ENCODE measurements at places on chromosomes 4 and X.

GRCh38 chr4:156798438-156798837, 173.2 kb downstream of the PDGFC start:
- DNase-seq, result no peak

DNA sequence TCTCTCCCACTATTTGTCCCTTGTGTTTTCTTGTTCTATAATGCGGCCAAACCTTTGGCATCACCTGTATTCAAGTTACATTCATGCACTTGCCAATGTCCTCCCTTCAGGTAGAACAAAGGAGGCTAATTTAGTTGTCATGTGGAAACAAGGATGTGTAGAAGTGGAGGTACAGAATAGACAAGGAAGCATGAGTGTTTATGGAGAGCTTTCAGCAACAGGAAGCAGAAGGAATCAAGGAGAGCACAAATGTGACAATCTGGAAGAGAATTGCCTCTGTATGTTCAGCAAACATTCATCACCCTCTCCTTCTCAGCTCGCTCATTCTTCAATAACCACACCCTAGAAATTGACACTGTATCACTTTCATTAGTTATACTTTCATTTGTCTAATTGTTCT, 103.4 kb downstream of the SLC7A11 start:
- no peak for DNase-seq

DNA sequence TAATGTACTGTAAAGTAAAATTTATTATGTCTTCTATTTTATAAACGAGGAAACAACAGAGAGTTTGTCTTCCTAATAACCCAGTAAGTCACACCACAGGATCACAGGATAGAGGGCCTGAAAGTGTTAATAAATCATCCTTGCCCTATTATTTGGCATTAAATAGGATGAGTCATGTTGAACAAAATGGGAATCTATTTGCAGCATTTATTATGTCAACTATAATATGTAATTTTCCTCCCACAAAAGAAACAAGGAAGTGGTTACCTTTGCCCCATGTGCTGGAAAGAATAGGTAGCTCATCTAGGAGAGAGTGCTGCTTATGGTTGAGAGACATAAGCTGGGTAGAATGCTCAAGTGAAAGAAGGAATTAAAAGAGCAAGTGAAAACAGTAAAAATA, 237.6 kb upstream of the NDST3 start:
- DNase-seq, result no peak

- DNase-seq, result no peak
Measured at GRCh38 chr4:163165217-163166017, 1.3 kb downstream of the NAF1 start.

GRCh38 chrX:110087485-110088356, 84.8 kb downstream of the TMEM164 start:
- DNase-seq, result no peak

DNA sequence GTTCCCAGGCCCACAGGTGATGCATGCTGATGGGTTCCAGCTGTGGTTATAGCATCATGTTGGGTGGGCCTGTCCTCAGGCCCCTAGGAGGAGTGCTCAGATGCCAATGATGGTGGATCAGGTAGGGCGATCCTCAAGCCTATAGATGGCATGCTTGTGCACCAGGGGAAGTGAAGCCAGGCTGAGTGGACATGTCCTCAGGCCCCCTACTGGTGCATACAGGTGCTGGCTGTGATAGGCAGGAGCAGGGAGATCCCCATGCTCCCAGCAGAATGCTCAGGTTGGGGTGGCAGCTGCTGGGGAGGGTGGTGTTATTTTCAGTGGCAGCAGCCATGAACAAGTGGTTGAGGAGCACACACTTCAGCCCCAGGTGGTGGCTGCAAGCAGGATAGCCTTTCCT, 96.0 kb downstream of the SMARCA1 start:
- no peak for DNase-seq

DNA sequence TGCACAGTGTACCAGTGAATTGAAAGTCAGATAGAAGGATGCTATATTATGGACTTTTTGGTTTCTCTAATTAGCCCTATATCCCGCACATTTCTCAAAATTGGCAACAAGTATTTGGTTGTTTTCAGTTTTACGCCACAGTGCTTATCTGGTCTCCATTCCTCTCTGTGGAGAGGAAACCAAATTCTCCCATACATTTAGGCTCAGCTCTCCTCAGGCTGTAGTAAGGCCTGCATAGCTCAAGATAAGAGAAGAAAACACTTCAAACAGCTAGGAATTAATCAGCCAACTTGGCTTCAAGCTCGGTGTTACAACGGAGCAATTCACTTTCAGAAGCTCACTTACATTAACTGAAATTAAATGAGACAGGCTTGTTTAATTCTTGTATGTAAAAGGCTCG, 263.2 kb downstream of the PDHA2 start:
- DNase-seq, result no peak

GRCh38 chr4:12723849-12724447, 760.2 kb downstream of the RAB28 start:
- DNase-seq, result no peak

DNA sequence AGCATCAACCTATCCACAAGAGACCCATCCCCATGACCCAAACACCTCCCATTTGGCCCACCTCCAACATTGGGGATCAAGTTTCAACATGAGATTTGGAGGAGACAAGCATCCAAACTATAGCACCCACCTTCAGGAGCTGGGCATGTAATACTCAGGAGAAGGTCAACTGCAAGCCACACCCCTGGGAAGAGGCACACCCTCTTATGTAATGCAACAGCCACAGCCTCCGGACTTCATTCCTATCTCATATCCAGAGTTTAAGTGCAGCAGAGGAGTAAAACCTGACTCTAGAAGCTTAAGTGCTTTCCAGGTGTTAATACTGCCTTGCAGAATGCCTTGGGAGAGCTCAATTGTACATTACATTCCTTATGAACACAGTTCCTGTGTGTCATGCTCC, 197.4 kb downstream of the PTTG2 start:
- no peak for DNase-seq

GRCh38 chrX:103674531-103675454, 11.7 kb downstream of the MORF4L2 start:
- no peak for DNase-seq

- DNase-seq, result no peak
Measured at GRCh38 chrX:51931566-51932150, 38.2 kb downstream of the MAGED1 start.

- DNase-seq, result peak; percentile 29
Measured at GRCh38 chr4:123526511-123526910, 129.9 kb downstream of the SPRY1 start.

- DNase-seq, result no peak
Measured at GRCh38 chr4:33923469-33923868, 2320.8 kb downstream of the ARAP2 start.

DNA sequence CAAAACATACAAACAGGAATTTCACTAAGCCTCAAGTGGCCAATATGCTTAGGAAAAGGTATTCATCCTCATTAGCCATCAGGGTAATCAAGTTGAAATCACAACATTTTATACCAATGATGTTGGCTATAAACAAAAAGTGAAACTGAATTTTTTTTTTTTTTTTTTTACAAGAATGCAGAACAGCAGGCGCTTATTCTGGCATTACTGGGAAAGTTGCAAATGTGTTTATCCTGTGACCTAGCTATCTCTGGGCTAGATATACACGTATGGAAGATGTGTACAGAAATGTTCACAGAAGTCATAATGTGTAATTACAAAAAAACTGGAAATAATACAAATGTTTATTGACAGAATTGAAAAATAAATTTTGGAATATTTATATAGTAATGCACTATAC, 1430.4 kb upstream of the TENM3 start:
- DNase-seq, result no peak

DNA sequence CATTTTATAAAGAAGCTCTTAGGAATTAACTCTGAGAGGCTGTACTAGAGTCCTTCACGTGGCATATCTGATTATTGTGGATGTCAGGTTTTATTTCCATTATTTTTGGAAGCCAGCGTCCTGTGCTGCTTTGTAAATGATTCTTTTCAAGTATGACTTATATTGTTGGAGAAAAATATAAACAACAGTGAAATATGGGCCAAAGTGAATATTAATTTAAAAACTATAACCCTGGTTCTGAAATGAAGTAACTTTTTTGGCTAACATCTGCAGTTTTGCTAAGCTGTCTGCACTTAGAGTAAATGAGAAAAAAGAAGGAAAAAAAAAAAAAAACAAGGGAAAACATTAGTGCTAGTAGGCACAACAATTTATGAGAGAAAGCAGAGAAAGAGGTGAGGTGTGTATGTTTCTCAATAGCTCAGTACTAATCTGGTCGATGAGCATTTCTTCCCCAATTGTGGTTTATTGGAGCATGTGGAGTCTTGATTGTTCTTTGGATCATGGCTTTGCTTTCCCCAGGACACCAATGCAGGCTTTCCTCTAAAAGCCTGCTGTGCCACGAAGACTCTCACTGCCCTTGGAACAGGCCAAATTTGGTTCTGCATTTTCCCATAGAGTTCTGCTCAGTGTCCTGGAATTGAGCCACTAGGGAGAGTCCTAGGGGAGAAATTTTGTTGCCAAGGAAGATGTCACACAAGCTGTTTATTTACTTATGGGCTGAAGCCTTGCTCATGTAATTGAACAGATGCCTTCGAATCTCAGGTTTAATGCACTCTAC, 273.3 kb downstream of the DKK2 start:
- DNase-seq, result no peak

- no peak for DNase-seq
Measured at GRCh38 chrX:13994104-13994503, 35.6 kb downstream of the GEMIN8 start.

DNA sequence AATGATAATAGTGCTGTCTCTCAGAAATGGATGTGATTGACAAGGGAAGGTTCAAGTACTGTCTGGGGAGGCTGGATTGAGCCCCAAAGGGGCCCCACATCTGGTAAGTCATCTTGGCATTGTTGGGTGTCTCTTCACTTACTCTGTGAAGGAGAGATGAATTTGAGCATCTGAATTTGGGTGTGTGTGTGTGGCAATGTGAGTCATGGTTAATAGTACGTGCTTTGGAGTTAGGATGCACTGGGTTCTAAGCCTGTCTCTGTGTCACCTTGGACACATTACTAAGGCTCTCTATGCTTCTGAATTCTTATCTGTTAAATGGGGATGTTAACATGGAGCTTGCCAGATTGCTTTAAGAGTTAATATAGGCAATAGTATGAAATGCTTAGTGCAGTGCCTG, 80.4 kb downstream of the FRAS1 start:
- no peak for DNase-seq

- DNase-seq, result no peak
Measured at GRCh38 chr4:42330002-42330592, 67.2 kb upstream of the SHISA3 start.

DNA sequence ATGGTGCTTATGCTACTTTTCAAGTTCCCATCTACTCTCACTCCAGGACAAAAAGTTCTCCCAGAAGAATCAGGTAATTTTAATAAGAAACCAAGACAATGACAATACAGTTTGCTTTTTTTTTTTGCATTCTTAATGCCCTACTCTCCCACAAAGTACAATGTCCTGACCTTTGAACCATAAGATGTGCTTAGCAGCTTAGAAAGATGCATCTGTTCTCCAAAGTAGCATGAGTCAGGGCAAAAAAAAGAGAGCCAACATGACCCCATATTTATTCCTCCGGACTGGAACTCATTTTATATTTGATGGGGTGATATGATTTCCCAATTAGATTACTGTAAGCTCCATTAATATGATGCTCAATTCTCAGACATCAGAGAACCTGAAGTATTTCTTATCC, 16.5 kb upstream of the PDCL2 start:
- no peak for DNase-seq

GRCh38 chr4:5964030-5964429, 54.2 kb downstream of the C4orf50 start:
- no peak for DNase-seq

DNA sequence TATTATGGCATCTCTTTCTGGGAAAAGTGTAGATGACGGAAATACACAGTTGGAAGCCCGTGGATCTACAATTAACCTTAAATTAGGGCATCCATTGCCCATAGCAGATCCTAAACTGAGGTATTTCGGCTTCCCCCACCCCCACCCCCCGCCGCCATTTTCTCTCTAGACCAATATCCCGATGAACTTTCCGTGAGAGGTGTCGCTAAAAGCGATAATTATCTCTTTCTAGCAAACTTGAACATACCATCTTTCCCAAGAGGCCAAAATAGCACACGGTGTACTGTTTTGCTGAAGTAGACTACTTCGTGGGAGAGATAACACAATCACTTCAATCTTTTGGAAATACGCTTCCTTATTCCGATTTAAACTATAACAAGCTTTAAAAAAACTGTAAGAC, 554 bp downstream of the KLHL15 start:
- DNase-seq, result no peak

DNA sequence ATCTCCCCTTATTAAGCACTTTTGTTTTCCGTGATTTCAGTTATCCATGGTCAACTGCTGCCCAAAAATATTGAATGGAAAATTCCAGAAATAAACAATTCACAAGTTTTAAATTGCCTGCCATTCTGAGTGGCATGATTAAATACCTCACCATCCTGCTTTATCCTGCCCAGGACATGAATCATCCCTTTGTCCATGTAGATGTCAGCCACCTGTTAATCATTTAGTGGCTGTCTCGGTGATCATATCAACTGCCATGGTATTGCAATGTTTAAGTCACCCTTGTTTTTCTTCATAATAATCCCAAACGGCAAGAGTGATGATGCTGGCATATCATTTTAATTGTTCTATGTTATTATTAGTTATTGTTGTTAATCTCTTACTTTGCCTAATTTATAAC, 79.8 kb upstream of the LHFPL1 start:
- no peak for DNase-seq

- no peak for DNase-seq
Measured at GRCh38 chr4:104138116-104138515, 356.6 kb downstream of the CXXC4 start.

GRCh38 chr4:39706334-39706733, 8.4 kb downstream of the UBE2K start:
- DNase-seq, result no peak

GRCh38 chrX:113586281-113586898, 745.8 kb upstream of the AMOT start:
- no peak for DNase-seq

- no peak for DNase-seq
Measured at GRCh38 chrX:115709039-115709438, 148.1 kb downstream of the PLS3 start.

- no peak for DNase-seq
Measured at GRCh38 chr4:176837169-176837895, 44.6 kb upstream of the VEGFC start.

GRCh38 chr4:183636503-183636902, 22.5 kb downstream of the RWDD4 start:
- DNase-seq, result no peak

DNA sequence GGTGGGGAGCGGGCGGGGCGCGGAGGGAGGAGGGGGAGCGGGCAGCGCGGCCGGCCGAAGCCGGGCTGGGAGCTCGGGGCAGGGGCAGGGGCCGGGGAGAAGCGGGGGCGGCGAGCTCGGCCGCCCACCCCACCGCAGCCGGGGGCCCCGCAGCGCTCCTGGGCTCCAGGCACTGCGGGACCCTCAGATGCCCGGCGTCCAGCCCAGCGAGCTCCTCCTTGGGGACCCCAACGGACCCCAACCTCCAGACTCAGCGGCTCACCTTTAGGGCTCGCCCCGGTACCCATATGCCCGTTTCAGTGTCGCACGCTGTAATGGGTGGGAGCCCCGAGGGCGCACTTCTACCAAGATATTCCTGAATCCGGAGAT, 357 bp upstream of the ADGRG2 start:
- DNase-seq, result no peak

All from activated naive CD8-positive, alpha-beta T cell treated with anti-CD3 and anti-CD28 coated beads for 36 hours (primary cell).